ENCODE measurements at places on chromosomes 6 and 20.
A peak's percentile ranks its signal among the peaks of the same experiment; 100 is the strongest.

GRCh38 chr6:7283676-7284075, 29.3 kb downstream of the SSR1 start:
- DNase-seq, result no peak

DNA sequence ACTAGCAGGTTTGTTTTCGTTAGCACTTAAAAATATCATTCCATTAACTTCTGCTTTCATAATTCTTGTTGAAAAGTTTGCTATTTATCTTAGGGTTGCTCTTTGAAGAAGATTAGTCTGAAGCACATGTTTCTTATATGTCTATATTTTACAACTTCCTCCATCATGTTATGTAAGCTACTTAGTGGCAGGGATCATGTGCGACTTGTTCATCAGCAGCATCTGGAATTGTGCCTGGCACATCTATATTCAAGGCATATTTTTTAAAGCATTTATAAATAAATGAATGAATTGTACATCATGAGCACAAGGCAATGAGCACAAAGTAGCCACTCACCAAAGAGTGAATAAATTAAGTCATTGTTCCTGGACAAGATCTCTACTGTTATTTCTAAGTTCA, 187.2 kb upstream of the COL21A1 start:
- DNase-seq, result no peak

GRCh38 chr6:165671222-165671768, 8.3 kb upstream of the PDE10A start:
- DNase-seq, result no peak

DNA sequence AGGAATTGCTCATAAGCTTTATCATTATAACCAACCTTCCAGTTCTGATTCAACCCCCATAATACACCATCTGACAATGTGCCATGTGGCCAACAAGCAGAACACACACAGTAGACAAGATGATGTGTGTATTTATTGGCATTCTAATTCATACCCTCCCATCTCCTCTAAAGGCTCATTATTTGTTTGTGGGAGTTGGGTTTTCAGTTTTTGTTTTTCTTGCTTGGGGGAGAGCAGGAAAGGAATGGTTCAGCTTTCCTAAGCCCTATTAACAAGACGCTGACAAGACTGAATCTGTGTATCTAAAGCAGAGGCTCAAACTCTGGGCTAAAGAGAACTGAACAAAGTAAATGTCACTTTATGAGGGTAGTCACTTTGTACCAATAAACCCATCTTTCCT, 36.8 kb downstream of the EPB41L2 start:
- no peak for DNase-seq

DNA sequence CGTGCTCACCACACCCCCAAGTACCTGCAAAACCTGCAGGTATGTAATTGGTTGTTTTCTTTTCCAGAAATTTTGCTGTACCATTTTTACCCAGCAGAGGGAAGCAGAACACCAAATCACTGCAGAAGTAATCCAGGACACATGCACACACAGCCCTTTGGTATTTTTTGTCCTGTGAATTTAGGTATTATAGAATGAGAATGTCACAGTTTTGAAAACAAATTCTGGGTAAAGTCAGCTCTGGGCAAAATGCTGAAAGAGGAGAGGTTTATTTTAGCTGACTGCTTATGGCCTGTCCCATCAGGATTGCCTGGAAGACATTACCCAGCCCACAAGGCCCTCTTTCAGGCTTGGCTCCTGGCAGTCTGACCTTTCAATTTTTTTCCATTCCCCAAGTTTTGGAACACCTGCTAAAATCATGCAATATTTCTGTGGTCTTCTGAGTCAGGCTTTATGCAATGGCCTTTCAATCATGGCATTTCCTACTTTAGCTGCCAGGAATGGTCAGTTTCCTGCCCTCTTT, 3.5 kb upstream of the EFHC1 start:
- DNase-seq, result peak; percentile 77

DNA sequence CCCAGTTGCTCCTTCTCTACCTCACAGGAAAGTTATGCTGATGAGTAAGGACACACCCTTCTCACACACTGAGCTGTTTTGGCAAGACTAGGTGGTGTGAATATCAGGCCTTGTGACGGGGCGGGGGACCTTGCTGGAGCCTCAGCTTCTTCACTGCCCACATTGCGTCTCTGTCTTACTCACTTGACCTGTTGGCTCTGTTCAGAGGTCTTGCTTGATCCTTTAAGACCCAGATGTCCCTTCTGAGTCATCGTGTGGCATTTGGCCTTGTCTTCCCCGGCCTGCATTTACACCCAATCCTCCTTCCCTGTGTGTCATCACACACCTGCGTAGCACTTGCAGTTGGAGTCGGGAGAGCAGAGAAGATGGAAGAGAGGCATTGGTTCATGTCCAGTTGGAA, 8.3 kb upstream of the PRND start:
- peak; percentile 57 for DNase-seq

GRCh38 chr6:13308332-13308731, 20.0 kb downstream of the TBC1D7 start:
- DNase-seq, result no peak

- DNase-seq, result no peak
These were observed 141.4 kb downstream of the SCML4 start for GRCh38 chr6:107682721-107683120.

DNA sequence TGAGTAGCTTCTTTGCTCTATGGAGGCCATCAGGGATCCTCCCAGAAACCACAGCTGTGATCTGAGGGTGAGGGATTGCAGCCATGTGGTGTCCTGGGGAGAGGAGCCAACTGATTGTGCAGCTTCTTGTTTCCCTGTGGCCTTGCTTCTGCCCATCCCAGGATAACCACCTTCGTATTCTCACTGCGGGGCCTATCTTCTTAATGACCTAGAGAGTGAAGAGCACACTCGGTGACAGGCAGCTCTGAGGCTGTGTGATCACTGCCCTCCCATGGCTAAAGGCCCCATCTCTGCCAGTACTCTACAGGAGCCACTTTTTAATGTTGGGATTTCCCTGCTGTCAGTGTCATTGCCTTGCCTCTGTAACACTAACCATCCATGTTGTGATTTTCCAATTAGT, 5.3 kb upstream of the RAET1L start:
- DNase-seq, result no peak

DNA sequence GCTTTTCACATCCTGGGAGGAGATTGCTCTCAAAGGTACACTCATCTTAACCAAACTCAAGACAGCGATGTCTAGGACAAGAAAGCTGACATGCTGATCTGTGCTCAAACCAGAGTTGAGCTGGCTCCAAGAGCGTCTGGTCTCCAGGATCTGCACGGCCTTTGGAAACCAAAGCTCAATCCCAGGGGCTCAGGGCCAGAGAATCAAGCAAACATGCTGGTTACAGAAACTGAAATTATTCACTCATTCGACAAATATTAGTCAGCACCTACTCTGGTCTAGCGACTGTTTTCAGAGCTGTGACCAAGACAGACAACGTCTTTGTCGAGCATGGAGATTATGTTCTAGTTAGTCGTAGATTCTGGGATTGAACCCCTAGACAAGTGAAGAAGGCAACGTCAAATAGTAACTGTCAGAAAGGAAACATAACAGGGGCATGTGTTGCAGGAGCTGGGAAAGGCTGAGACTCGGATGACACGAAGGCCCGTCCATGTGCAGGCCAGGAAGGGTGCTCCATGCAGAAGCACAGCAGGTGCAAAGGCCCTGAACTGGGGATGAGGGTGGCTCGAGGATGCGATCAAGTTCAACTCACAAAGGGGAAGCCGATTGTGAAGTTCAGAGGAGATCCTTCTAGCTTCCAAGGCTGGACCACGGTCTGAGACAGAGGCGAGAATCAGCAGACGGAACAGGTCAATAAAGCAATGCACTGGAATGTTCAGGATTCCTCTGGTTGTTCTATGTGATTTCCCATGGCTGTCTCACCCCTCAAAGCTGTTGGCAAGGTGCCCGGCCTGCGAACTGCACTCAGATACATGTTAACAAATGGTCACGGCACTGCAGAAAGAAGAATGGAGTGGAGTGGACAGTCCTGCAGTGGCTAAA, 12.5 kb upstream of the PCK1 start:
- no peak for DNase-seq

GRCh38 chr6:137876547-137876946, 9.5 kb downstream of the TNFAIP3 start:
- no peak for DNase-seq

DNA sequence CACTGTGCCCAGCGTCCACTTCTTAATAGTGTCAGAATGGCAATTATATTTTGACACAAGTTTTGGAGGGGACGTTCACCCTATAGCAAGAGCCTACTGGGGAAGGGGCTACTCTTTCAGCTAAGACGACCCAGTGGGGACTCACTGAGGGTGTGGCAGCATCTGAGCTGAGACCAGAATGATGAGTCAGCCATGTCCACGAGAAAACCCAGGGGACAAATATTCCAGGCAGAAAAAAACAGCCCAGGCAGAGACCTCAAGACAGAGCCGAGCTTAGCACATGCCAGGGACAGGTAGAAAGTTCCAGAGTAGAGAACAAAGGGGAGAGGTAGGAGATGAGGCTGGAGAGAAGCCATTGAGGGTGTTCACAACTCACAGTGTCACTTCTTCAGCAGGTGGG, 11.2 kb downstream of the CNBD2 start:
- peak; percentile 33 for DNase-seq

GRCh38 chr6:101832371-101832770, 438.9 kb downstream of the GRIK2 start:
- DNase-seq, result no peak

DNA sequence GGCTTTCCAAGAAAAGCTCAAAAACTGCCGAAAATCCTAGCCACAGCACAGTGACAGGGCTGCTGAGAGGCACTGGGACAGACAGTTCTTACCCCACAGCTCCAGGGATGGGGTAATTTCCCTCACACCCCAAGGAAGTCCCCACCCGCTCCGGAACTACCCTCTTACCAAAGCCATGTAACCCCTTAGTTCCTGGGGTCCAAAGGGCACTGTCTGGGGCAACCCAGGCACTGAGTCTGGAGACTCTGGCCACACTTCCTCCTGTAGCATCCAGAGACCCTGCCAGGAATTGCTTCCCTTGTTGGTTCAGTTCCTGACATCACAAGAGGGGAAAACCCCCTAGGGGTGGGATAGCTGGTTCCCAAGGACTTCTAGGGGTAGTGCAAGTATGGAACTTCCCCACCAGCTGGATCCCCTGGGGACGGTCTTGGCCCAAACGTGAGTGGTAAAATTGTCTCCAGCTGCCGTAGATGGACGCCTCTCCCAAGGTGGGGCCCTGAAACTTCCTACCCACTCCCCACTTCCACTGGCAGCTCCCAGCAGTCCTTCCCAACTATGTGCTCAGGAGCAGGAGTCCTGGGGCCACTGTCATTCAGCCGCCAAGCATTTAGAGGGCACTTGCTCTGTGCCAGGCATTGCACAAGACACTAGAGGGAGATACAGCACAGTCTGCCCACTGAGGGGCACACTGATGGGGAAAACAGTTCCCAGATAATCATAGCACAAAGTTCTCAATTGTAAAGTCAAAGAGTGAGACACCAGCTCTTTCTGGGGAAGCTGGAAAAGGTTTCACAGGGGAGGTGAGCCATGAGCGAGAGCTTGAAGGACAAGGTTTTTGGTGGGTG, 17.2 kb upstream of the HCK start:
- no peak for DNase-seq

- DNase-seq, result no peak
These were observed 100.9 kb downstream of the OPRM1 start for GRCh38 chr6:154139892-154140291.

DNA sequence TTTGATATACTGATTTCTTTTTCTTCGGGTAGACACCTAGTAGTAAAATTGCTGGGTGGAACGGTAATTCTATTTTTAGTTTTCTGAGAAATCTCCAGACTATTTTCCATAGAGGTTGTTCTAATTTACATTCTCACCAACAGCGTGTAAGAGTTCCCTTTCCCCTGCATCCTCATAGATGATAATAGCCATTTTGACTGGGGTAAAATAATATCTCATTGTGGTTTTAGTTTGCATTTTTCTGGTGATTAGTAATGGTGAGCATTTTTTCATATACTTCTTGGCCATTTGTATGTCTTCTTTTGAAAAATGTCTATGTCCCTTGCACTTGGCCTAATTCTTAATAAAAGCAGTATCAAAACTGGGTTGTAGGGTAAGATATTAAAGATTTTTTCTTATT, 148.9 kb upstream of the SIM1 start:
- DNase-seq, result peak; percentile 10

DNA sequence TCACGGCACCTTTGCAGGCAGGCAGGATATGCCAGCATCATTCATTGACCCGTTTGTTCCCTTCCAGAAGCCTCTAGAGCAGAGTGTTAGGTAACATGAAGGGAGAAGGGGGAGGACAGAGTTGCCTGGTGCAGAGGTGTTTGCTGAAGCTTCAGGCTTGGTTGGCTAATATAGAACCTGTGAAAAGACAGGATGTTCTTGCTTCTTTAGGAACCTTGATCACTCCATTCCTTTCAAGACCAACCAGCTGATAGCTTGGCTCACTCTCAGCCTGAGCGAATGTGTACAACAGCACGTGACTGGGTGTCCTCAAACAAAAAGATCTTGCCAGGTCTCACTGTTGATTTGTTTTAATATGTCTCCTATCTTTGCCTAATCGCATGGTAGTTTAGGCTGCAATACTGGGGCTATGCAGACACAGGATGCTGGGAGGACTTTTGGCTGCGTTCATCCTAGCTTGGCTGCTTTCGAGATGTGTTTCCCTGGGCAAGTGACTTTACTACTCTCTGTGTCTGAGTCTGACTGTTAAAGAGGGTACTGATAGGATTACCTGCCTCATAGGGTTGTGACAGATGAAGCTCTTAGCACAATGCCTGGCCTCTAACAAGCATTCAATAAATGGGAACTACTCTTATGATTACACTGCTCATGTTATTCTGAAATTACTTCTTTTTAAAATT, 16.0 kb downstream of the SHLD1 start:
- no peak for DNase-seq

GRCh38 chr20:47818466-47818865, 33.2 kb upstream of the SULF2 start:
- no peak for DNase-seq

- peak; percentile 65 for DNase-seq
These were observed 95.1 kb upstream of the OLIG3 start for GRCh38 chr6:137589067-137589848.

- DNase-seq, result peak; percentile 97
These were observed 45.9 kb downstream of the RIPOR3 start for GRCh38 chr20:50645253-50646068.

GRCh38 chr6:43735642-43736199, 34.3 kb upstream of the VEGFA start:
- no peak for DNase-seq

- DNase-seq, result no peak
These were observed 12.9 kb upstream of the UQCC2 start for GRCh38 chr6:33724102-33725023.

DNA sequence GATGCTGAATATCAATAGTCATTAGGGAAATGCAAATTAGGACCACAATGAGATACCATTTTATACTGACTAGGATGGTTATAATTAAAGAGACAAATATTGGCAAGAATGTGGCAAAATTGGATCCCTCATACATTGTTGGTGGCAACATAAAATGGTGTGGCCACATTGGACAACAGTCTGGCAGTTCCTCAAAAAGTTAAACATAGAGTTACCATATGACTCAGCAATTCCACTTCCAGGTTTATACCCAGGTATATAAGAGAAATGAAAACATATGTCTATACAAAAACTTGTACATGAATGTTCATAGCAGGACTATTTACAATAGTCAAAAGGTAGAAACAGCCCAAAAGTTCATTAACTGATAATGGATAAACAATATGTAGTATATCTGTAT, 2.0 kb upstream of the CRIP3 start:
- no peak for DNase-seq
